ENCODE measurements at places on chromosomes 3 and 15.

DNA sequence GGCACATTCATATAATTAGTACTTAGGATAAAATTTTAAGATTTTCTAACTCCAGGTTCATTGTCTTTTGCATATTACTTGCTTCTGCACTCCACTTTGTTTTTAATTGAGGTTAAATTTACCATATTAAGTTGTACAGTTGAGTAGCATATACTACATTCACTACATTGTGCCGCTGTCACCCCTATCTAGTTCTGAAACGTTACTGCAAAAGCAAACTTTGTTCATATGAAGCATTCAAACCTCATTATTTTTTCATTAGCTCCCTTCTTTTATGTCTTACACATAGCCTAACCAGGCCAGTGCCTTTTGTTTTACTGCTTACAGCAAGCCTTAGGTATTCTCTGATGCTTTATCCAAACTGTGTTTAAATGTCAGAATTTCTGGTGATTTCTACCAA is 183.1 kb upstream of the CGNL1 start:
- DNase-seq: no peak

GRCh38 chr3:182755308-182755707 is 38.0 kb upstream of the ATP11B start:
- DNase-seq: no peak

DNA sequence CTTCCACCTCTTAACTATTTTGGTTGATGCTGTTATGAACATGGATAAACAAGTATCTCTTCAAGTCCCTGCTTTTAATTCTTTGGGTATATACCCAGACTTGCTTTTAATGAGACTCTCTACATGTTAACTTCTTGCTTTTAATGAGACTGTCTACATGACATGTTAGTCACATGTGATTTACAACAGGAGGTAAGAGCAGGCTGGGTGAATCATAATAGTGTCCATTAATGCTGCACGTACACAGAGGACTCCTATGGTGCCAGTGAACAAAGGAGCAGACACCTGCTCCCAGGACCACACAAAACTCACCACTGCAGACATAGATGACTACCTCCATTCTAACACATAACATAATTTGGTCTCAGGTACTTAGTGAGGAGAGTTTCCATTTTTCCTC is 273.4 kb upstream of the NSMCE3 start:
- DNase-seq: no peak

DNA sequence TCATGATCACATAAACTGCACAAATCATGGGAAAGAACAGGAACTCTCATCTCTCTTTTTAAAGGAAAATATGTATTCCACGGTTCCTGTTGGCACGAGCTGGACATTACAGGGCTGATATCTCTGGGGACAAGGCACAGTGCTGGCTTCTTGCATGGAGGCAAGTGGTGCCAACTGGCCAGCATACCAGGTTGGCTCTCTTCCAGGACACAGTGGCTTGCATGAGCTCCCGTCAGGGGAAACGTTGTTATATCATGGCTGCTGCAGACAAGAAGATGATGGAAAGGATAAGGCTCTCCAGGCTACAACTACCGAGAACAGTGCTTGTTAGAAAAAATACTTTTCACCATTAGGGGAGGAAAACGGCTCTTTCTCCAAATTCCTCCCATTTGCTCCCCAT is 283.9 kb downstream of the RORA start:
- no peak for DNase-seq

DNA sequence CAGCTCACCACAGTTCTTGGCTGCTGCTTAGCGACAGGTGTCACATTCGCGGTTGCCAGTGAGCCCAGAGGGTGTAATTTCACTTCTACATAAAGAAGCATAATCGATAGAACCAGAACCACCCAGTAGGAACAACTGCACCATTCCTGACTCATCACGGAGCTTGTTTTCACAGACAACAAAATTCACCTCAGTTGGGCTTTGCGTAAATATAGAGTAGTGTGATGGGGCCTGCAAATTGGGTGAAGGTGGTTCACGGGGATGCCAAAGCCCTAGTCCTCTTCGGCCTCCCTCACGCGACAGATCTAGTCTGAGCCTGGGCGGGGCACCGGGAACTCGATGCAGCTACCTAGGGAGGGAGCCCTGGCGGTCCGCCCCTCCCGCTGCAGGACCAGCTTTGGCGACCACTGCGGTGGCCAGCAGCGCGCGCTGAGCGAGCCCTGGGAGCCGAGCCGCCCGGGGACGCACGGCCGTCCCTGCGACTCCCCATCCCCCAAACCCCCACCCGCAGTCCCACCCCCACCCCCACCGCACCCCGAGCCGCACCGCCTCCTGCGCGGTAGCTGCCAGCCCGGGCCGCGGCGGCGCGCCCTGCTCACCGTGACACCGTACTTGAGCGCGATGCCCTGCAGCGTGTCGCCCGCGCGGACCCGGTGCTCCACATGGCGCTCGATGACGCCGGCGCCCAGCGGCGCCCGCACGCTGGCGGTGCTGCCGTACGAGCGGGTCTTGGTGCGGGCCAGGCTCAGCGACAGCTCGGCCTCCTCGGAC is 519 bp downstream of the LYSMD2 start:
- peak; percentile 26 for DNase-seq

All from suppressor macrophage (primary cell).